ENCODE measurements at places on chromosomes 3 and 15.

GRCh38 chr3:43207628-43208085 is 78.7 kb upstream of the SNRK start:
- DNase-seq: peak; percentile 23

- DNase-seq: no peak
These were observed 9.3 kb upstream of the RFTN1 start for GRCh38 chr3:16522834-16523233.

DNA sequence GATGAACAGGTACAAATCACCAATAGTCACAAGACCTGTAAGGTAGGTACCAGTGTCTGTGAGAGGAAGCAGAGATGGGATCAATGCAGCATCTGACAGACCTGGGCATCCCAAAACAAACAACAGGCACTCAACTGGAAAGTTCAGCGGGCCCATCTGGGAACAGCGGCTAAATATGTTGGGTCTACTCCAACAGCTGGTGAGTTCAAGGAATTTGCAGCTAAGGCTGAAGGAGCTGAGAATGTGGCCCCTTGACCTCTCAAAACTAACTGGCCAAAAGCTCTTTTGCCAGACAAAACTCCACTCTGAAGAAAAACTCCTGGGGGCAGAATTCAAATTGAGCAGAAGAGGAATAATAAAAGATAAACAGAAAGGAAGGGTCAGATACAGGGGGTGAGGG is 24.4 kb downstream of the AVEN start:
- peak; percentile 20 for DNase-seq

DNA sequence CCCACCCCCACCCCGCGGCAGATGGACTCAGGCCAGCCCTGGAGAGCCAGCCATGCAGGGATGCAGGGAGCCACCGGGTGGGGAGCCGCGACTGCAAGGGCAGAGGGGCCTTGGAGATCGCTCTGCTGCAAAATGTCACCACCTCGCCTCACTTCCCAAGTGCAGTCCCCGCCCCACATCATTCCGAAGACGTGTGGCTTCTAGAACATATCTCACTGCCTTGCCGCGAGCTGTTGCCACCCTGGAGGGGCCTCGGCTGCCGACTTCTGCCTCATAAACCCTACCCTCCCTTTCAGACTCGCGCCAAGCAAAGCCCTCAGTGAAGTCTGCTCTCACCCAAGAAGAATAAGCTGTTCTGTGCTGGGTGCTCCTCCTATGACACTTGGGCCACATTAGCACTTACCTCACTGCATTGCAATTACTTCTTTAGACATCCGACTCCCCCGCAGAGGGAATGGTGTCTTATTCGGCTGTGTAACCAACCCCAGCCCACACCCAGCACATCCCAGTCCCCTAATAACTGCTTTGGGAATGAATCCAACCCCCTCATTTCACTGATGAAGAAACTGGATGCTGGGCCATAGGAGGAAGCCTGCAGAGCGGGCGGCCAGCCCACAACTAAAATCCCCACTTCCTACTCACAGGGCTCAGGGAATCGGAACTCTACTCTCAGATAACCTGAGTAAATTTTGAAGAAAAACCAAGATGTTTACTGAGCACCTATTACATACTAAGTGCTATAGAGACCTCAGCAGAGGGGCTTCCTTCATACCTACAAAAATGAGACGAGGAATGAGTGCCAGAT is 8.6 kb downstream of the TLE3 start:
- DNase-seq: peak; percentile 71

- no peak for DNase-seq
These were observed 49.1 kb upstream of the POMGNT2 start for GRCh38 chr3:43154980-43155379.

- DNase-seq: no peak
These were observed 46.7 kb downstream of the ARNT2 start for GRCh38 chr15:80450811-80451321.

DNA sequence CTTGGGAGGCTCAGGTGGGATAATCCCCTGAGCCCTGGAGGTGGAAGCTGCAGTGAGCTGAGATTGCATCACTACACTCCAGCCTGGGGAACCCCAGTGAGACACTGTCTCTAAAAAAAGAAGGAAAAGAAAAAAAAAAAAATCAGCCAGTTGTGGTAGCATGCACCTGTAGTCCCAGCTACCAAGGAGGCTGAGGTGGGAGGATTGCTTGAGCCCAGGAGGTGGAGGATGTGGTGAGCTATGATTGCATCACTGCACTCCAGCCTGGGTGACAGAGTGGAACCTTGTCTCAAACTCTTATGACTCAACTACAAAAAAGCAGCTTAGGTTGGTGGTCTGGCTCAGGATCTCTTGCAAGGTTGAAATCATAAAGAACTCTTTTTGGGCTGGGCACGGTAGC is 19.3 kb upstream of the GPX1 start:
- peak; percentile 38 for DNase-seq

- peak; percentile 69 for DNase-seq
These were observed 52.9 kb upstream of the SEC13 start for GRCh38 chr3:10373686-10374261.

- peak; percentile 82 for DNase-seq
These were observed 103.2 kb downstream of the TBC1D5 start for GRCh38 chr3:17639257-17639656.

GRCh38 chr3:153960458-153961074 is 160.6 kb upstream of the ARHGEF26 start:
- no peak for DNase-seq

GRCh38 chr15:48954538-48954937 is 9.2 kb downstream of the SHC4 start:
- peak; percentile 20 for DNase-seq

- no peak for DNase-seq
These were observed 241.1 kb downstream of the RYR3 start for GRCh38 chr15:33551860-33552259.

DNA sequence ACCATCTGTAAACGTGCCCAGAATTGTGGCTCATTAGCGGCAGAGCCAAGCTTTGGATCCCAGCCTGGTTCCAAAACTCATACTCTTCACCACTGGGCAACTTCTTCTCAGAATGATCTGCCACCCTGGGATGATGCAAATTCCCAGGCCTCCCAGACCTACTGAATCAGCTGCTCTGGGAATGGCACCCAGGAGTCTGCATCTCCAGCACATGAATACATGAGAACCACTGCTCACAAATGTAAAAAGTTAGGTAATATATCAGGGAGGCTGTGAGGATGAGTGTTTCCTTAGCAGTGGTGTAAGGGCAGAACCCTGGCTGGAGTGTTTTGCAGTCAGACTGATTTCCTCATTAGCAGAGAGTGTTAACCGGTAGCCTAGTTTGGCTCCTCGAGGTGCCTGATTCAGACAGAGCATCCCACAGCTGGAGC is 94.2 kb downstream of the LIPC start:
- no peak for DNase-seq

GRCh38 chr15:31402003-31402402 is 75.4 kb downstream of the KLF13 start:
- no peak for DNase-seq

- no peak for DNase-seq
These were observed 6.1 kb upstream of the SFMBT1 start for GRCh38 chr3:53051929-53052328.

- no peak for DNase-seq
These were observed 42.2 kb upstream of the CD47 start for GRCh38 chr3:108133048-108133369.

DNA sequence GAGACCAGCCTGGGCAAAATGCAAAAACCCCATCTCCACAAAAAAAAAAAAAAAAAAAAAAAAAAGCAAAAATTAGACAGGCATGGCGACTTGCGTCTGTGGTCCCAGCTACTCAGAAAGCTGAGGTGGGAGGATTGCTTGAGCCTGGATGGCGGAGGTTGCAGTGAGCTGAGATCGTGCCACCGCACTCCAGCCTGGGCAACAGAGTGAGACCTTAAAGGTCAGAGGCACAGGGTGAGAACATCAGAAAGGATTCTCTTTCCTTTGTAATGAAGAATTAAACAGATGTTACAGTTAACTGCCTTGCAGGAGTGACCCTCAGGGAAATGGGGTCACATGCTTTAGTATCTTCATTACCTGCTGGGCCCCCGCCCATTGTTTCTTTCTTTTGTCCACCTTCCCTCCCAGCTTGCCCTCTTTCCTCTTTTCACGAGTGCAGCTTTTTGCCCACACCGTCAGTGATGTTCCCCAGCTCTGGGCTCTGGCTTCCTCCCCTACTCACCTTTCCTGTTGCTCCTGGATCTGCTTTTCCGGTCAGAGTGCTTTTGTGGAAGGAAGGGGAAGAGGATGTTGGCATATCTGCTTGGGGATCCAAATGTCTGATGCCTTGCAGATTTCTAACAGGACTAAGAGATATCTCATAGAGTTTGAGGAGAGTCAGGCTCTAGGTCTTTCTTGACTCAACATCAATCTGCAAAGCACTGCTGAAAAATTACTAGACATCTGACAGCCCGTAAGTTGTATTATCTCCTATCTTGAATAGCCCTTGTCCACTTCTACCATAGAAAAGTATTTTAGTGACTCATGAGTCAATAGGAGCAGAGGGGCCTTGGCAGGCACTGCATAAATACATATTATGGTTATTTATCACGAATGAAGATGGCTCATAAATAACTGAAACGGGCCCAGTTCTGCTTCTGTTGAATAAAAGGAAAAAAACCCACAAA is 35.6 kb upstream of the NDUFB4 start:
- DNase-seq: no peak

DNA sequence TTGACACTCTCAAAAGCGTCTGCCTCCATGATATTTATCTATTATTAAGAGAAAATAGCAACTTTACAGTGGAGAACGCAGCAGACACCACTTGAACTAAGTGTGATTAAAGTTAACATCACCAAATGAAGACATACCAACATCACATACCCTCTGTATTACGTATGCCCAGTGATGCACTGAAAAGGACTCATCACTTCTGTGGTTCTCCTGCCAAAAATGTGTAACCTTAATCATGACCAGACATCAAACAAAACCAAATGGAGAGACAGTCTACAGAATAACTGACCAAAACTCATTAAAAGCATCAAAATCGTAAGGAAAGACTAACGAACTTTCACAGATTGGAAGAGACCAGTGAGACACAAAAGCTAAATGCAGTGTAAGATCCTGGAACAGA is 103.2 kb downstream of the PPP2R3A start:
- peak; percentile 88 for DNase-seq

DNA sequence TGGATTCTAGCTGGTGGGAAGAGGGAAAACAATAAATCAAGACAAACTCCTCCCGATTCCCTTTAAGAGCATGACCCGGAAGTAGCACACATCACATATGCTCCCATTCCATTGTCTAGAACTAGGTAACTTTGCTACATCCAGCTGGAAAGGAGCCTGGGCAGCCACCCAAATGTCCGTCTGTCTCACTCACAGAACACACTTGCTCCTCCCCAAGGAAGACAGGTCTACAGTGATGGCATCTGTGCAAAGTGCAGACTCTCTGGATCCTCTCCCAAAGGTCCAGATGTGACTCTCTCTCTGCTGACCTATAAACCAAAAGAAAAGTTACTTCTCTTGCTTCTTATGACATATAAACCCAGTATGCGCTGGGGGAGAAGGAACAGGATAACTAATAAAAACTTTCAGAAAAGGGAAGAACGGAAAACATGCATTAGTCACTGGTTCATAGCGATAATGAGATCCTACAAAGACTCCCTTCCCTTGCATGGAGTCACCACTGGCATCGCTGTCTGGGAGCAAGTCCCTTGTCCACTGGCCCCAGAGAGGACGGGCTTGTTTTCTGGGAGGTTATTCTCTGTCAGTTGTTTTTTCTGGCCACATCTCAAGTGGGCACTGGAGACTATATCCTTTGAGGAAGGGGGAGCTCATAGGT is 29.8 kb upstream of the EPHB3 start:
- DNase-seq: no peak

- DNase-seq: no peak
These were observed 134.6 kb upstream of the KBTBD8 start for GRCh38 chr3:66863205-66864111.

GRCh38 chr15:83973816-83974215 is 261.8 kb upstream of the GOLGA6L4 start:
- DNase-seq: peak; percentile 4

DNA sequence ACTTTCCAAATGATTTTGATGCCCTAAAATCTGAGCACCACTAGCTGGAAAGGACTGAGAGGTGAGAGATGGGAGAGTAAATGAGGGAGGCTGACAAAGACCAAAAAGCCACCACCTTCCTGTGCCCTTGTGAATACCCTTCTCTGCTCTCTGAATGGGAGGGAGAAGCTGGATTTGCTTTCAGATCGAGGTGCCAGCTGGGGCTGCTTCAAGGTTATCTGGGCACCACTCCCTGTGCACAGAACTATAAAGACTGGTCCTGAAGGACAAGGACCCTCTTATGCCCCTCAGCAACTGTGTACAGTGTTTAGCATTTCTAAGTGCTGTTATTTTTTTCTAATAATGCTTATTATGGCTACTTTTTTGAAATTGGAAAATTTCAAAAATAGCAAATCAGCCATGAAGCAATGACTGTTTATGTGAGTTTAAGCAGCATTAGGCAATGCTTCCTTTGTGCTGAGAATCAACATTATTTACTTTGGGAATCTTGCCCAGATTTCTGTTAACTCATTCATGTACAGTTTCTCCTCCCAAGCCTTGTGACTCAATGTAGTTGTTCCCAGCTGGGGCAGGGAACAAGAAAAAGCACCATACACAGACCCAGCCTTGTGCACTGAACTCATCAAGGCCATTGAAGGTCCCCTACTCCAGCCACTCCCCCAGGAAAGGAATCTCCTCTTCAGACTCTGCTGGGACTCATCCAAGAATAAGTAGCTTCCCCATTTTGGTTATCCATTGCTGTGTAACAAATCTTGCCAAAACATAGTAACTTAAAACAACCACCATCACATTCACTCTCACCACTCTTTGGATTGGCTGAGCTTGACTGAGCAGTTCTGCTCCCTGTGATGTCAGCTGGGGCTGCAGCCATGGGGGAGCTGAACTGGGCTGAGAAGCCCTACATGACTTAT is 37.3 kb upstream of the CDV3 start:
- peak; percentile 98 for DNase-seq

DNA sequence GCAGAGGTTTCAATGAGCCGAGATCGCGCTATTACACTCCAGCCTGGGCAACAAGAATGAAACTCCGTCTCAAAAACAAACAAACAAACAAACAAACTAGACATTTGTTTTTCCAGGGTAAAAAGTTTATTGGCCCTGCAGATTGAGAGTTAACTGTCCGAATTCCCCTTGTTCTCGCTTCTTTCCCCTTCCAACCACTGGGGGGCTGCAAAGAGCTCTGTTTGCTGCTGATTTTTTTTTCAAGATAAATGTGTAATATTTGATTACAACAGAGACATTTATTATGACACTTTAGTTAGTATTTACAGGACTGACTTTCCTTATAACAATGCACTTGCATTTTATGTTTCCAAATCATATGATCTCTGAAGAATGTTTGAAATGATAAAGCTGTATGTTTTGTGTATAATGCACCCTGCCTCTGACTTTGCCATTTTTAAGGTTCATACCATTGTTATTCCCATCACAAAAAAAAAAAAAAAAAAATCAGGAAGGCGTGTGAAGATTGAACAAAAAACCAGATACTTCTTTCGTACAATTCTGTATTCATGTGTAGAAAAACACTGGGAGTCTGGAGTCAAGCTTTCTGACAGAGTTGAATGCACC is 2.8 kb downstream of the CLSTN2 start:
- peak; percentile 34 for DNase-seq

- DNase-seq: peak; percentile 43
These were observed 841 bp downstream of the EIF3J start for GRCh38 chr15:44537735-44538240.
